ENCODE measurements at places on chromosomes 12 and 14. TPM values are rescaled to one million over a fixed set of nuclear protein-coding genes. Genes with fewer than 3 reads are reported as not detected.

DNA sequence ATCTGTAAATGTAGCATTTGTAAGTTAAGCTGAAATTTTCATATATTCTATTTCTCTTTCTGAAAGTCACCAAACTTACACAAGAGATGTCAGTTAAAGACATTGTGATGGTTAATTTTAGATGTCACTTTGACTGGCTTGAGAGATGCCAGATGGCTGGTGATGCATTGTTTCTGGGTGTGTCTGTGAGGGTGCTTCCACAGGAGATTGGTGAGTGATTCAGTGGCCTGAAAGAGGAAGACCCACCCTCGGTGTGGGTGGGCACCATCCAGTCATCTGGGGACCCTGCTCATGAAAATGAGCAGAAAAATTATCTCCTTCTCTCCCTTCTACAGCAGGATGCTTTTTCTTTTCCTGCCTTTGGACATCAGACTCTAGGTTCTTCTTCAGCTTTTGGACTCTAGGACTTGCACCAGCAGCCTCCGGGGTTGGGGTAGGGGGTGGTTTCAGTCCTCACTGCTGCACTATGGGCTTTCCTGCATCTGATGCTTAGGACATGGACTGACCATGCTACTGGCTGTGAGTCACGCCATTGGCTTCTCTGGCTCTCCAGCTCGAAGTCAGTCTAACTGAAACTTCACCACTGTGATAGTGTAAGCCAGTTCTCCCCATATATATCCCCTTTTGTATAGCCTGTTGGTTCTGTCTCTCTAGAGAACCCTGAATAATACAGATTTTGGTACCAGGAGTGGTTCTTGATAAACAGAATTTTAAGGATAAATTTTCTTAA, 20.9 kb downstream of the PDE6H start:
- no peaks in the 10 kb centered on the region for H3K4me1 ChIP-seq
- H3K4me3 ChIP-seq, result no peak overlapping the region
- DNase-seq, result no peak
- H3K36me3 ChIP-seq, result no peaks in the 10 kb centered on the region
- H3K27ac ChIP-seq, result no peak overlapping the region
- no peaks in the 10 kb centered on the region for H3K27me3 ChIP-seq

KCNC2 gene
- not detected for total RNA-seq

- H3K27me3 ChIP-seq, result no peaks in the 10 kb centered on the region
- peak overlapping the region; percentile 54 for H3K27ac ChIP-seq
- H3K4me3 ChIP-seq, result no peak overlapping the region
These were observed 18.9 kb downstream of the PITPNM2 start for GRCh38 chr12:123131879-123132402.

GRCh38 chr14:61620130-61620946, 75.0 kb upstream of the HIF1A start:
- peaks cover 5% of the 10 kb centered on the region for H3K4me1 ChIP-seq
- no peaks in the 10 kb centered on the region for H3K36me3 ChIP-seq
- peak; percentile 16 for DNase-seq
- no peak overlapping the region for H3K4me3 ChIP-seq
- no peaks in the 10 kb centered on the region for H3K27me3 ChIP-seq

KRT71 gene
- not detected for total RNA-seq

- no peaks in the 10 kb centered on the region for H3K4me1 ChIP-seq
- no peak overlapping the region for H3K27ac ChIP-seq
- no peak overlapping the region for H3K4me3 ChIP-seq
- H3K27me3 ChIP-seq, result no peaks in the 10 kb centered on the region
- no peaks in the 10 kb centered on the region for H3K36me3 ChIP-seq
These were observed 293.9 kb downstream of the RAD51B start for GRCh38 chr14:68113343-68113930.

DNA sequence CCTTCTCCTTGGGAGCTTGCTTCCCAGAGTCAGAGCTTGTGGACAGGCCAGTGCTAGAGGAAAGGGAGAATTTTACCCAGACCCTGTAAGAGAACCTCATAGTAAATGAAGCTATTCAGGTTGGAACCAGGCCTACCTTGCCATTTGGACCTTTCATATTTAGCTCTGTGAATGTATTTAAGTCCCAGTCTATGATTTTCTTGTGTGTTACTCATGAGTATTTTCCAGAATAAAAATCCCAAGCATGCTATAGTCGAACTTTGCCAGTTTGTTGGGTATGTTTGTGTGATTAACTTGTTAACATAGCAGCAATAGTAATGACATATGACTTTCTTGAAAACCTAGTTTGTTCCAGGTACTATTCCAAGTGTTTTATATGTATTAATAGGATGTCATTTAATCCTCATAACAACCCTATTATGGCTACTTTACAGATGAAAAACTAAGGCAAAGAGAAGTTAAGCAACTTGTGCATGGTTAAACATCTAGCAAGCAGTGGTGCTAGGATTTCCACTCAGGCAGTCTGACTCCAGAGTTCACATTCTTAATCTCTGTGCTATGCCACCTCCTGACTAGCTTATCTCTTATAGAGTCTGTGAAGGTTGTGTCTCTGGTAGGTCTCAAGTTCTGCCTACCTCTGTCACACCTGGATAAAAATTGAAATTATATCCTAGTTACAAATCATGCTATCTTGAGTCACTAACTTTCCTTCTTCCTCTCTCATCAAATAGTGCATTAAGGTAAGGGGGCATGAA, 47.9 kb upstream of the GARIN2 start:
- H3K27me3 ChIP-seq, result no peaks in the 10 kb centered on the region
- H3K4me1 ChIP-seq, result no peaks in the 10 kb centered on the region
- DNase-seq, result no peak
- H3K27ac ChIP-seq, result no peak overlapping the region
- H3K4me3 ChIP-seq, result no peak overlapping the region
- H3K36me3 ChIP-seq, result peaks cover 21% of the 10 kb centered on the region

DNA sequence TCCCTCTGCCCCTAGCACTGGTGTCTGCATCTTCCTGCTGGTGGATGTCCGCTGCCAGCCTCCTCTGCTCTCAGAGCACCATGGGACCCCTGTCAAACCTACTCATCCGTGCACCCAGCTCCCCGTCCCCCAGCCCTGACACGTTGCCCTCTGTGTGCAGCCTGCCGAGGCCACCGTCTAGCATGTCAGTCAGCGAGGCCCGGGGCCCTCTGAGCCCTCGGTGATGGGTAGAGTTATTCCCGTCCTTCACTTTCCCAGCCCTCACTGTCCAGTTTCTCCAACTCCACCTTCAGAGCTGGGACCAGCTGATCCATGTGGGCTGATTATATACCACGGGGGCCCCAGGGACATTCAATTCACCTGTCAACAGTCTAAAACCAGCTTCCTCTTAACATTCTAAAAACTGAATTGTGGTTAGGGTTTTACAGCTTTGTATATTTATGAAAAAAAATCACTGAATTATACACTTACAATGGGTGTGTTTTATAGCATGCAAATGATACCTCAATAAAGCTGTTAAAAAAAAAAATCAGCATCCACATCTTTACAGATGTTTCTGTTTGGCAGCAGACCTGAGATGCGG, 61.3 kb downstream of the CCDC88C start:
- peaks cover 7% of the 10 kb centered on the region for H3K36me3 ChIP-seq
- DNase-seq, result no peak
- H3K27ac ChIP-seq, result no peak overlapping the region

ALKBH1 gene
- 14.6 TPM for total RNA-seq

GRCh38 chr14:36579573-36580140, 2.8 kb downstream of the NKX2-8 start:
- H3K4me1 ChIP-seq, result peaks cover 40% of the 10 kb centered on the region
- no peaks in the 10 kb centered on the region for H3K36me3 ChIP-seq
- DNase-seq, result no peak
- no peak overlapping the region for H3K27ac ChIP-seq
- no peak overlapping the region for H3K4me3 ChIP-seq

RAB5B gene
- total RNA-seq, result 17.1 TPM

GRCh38 chr14:100066962-100067361, 1.7 kb downstream of the EVL start:
- peak overlapping the region; percentile 12 for H3K4me3 ChIP-seq
- peak overlapping the region; percentile 74 for H3K27ac ChIP-seq
- DNase-seq, result no peak
- no peaks in the 10 kb centered on the region for H3K27me3 ChIP-seq
- no peaks in the 10 kb centered on the region for H3K36me3 ChIP-seq

DNA sequence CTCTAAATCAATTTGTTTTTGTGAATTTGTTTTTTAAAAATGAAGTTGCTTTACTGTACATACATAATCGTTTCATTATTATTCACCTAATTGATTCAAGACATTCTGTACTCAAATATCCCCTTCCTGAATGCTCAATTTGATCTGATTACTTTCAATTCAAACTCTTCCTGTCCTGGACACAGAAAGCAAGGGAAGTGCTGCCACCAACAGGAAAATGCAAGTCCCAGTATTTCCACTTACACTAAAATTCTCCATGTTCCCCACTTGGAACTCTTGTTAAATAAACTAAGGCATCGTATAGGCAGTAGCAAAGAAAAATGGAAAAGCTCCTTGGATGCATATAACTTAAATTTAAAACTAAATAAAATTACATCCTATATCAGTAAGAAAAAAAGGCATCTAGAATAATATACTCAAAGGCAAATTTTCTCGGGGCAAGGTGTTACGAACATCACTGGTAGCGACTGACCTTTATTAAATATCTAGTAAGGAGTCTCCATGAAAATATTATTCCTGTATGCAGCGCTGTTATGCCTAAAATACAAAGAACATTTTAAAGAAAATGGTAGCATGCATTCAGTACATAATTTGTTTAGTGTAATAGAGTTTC, 72.0 kb upstream of the DBX2 start:
- H3K36me3 ChIP-seq, result no peaks in the 10 kb centered on the region
- no peaks in the 10 kb centered on the region for H3K27me3 ChIP-seq
- no peaks in the 10 kb centered on the region for H3K4me1 ChIP-seq
- H3K4me3 ChIP-seq, result no peak overlapping the region
- no peak for DNase-seq
- no peak overlapping the region for H3K27ac ChIP-seq

DNA sequence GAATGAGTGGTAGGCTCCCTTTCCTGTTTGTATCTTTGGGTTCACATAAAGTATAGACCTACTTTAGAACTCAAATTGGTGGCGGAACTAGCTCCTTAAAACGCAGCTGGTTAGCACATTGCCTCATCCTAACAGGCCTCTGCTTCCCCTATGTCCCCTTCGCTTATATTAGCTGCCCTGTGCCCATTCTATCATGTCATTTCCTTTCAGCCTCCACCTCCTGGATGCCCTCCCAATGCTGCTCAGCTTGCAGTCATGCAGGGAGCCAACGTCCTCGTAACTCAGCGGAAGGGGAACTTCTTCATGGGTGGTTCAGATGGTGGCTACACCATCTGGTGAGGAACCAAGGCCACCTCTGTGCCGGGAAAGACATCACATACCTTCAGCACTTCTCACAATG, 3.5 kb downstream of the DAZAP2 start:
- H3K27ac ChIP-seq, result peak overlapping the region; percentile 44
- peaks cover 63% of the 10 kb centered on the region for H3K36me3 ChIP-seq
- no peaks in the 10 kb centered on the region for H3K27me3 ChIP-seq
- no peak overlapping the region for H3K4me3 ChIP-seq
- peaks cover 31% of the 10 kb centered on the region for H3K4me1 ChIP-seq
- no peak for DNase-seq

DNA sequence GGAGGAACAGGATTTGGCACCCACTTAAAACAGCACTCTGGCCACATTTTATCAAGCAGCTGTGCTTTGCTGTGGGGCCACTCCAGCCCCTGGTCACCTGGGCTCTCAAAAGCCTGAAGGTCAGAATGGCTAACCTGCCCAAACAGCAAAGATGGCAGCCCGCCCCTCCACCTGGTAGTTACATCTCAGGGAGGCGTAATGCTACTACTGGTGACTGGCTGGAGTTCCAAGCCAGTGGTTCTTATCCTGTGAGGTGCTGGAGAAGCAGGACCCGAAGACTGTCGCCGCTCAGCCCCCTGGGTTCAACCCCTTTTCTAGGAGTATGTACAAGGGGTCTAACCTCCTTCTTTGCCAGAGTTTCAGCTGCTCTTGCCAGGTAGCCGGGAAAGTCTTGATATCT, 467.4 kb upstream of the FOXG1 start:
- no peaks in the 10 kb centered on the region for H3K4me1 ChIP-seq
- no peaks in the 10 kb centered on the region for H3K27me3 ChIP-seq
- no peak overlapping the region for H3K4me3 ChIP-seq
- H3K36me3 ChIP-seq, result no peaks in the 10 kb centered on the region

GRCh38 chr12:56694161-56694560, 6.1 kb upstream of the PTGES3 start:
- H3K27ac ChIP-seq, result no peak overlapping the region
- no peaks in the 10 kb centered on the region for H3K27me3 ChIP-seq
- no peak for DNase-seq
- no peak overlapping the region for H3K4me3 ChIP-seq
- no peaks in the 10 kb centered on the region for H3K36me3 ChIP-seq
